Fibroblast of lung (primary cell): ENCODE measurements at places on chromosomes 3 and 15. TPM values are rescaled to one million over a fixed set of nuclear protein-coding genes. Genes with fewer than 3 reads are reported as not detected.

The RGMA gene
- total RNA-seq: 1.3 and 1.5 TPM in 2 replicates

The AEN gene
- 68.1 and 83.7 TPM in 2 replicates for total RNA-seq

The CX3CR1 gene
- under 0.01 TPM in 1 of 2 replicates, not detected in the other for total RNA-seq

The GOLGA8Q gene
- 0.33 and 1.3 TPM in 2 replicates for total RNA-seq
